Activated naive CD8-positive, alpha-beta T cell treated with anti-CD3 and anti-CD28 coated beads, Interleukin-2, amount 50 U/mL, for 16 hours (primary cell): ENCODE measurements at places on chromosomes 5 and 9.

DNA sequence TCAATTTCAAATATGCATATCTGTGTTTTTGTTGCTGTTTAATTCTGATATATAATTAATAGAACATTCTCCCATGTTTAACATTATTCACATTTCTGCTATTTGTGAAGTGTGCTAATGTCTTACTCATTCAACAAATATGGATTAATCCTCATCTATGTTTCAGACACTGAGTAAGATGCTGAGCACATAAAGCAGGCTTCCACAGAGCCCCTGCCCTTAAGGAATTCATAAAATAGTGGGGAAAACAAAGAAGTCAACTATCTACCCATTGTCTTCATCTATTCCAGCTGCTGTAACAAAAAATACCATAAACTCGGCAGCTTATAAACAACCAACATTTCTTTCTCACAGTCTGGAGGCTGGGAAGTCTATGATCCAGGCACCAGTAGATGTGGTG is 333.3 kb downstream of the SEMA5A start:
- no peak for DNase-seq

DNA sequence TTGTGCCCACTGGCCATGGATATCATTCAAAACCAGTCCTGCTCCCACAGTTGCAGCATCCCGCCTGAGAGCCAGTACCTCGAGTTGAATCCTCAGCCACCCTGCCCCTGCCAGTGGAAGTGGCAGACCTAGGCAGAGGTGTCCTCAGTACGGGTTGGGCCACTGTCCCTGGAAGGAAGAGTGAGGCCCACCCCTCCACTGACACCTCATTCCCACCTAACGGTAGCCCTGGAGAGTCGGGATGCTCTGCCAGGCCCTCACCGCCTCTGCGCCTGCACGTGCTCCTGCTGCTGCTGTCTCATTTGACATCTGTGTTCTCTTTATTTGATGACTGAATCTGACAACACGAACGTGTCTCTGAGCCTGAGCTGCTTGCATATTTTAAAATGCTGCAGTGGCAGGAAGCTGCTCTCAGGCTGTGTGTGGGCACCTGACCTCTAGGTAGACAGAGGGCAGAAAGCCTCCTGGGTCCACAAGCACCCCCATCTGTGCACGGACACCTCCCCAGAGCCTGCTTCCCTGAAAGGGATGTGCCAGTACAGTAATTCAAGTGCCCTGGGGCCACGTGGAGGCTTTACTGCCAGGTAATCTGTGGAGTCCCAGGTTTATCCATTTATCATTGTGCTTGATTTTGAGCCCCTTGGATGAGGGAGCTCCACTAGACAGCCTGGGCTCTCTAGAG is 194.7 kb downstream of the CACNA1B start:
- DNase-seq: no peak

GRCh38 chr9:134955801-134956200 is 38.1 kb upstream of the FCN1 start:
- DNase-seq: no peak

DNA sequence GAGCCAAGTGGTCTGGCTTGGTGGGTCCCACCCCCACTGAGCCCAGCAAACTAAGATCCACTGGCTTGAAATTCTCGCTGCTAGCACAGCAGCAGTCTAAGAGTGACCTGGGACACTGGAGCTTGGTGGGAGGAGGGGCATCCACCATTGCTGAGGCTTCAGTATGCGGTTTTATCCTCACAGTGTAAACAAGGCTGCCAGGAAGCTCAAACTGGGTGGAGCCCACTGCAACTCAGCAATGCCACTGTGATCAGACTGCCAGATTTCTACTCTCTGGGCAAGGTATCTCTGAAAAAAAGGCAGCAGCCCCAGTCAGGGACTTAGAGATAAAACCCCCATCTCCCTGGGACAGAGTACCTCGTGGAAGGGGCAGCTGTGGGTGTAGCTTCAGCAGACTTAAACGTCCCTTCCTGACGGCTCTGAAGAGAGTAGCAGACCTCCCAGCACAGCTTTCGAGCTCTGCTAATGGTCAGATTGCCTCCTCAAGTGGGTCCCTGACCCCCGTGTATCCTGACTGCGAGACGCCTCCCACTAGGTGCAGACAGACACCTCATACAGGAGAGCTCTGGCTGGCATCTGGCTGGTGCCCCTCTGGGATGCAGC is 18.2 kb upstream of the STK32A start:
- no peak for DNase-seq

DNA sequence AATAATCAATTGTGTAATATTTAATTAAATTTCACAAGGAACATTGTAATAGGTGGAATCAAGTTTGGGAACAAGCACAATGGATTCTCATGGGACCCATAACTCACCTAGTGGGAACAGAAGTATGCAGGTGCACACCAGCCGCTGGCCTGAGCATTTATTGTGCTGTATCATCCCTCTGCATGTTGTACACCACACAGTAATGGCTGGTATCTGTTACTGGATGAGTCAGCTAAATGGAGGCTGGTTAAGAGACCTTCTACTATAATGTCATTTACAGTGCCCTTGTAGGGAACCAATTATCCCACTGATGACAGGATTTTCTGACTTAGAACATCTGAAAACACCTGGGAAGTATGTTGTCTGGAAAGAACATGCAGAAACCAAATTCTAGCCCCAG is 3.2 kb upstream of the MAP3K1 start:
- DNase-seq: no peak

DNA sequence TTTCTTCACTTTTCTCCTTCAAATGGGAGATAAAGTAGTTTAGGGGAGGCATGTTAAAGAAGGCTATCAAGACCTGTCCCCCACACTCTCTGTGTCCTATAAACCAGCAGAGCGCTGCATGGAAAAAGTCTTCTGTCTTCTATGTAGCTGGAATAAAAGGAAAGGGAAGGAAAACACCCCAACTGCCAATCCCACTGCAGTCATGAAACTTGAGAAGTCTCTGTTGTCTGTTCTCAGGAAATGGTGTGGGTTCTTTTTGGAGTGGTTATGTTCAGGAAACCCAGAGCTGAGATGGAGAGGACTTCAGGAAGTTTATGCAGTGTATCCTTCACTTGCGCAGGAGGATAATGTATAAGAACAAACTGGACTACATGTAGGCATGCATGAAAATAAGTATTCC is 274.3 kb downstream of the GAS1 start:
- no peak for DNase-seq

- no peak for DNase-seq
Observed at GRCh38 chr5:39579750-39580149, 155.0 kb upstream of the DAB2 start.

DNA sequence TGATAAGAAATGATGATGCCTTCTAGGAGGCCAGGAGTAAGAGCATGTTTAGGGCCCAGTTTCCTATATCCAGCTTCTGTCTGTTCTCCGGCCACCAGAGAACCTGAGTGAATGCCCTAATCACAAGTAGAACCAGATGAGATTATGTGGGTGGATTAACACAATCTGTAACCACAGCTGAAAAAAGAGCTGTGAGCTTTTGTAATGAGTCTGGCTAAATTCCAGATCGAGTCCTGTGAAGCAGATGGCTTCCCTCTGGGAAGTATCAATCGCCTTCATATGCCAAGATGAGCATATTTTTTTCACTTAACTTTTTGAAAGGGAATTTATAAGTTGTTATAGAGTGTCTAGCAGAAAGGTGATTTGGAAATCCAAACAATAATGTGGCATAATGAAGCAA is 99.8 kb downstream of the NNT start:
- DNase-seq: no peak

DNA sequence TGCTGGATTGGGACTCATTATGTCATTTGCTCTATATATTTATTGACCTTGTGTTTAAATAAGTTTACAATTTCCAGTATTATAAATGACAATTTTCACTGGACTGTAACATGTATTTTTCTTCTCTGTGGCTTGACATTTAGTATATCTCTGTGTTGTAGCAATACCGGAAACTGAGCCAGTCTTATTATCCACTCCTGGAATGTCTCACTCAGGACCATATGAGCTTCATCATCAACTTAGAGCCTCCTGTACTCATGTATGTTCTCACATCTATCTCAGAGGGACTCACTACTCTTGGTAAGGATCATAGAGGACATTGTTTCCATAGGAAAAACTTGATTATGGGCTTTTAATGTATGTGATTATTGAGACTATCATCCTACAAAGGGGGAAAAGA is 66.5 kb upstream of the TLX3 start:
- DNase-seq: no peak

DNA sequence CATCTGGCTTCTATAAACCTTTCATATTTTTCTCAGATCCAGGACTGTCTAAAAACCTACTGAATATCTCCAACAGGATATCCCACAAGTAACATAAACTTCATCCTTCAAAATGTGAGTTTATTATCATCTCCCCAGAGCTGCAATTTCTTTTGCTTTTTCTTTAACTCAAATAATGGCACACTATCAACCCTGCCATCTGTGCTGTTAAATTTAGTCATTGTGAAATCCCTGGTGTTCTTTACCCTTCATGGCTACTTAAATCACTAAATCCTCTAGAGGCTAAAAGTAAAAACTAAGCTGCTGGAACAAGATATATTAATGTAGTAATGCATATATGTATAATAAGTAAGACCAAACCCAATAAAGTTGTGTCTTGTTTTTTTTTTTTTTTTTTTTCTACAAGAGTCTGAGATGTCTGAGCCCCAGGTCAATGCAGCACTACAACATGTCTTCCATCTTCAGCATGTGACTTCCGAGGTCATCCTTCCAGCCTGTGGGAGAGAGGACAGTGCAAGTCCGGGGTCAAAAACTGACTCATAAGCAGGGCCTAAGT is 362.9 kb downstream of the ADGRV1 start:
- DNase-seq: no peak

- no peak for DNase-seq
Observed at GRCh38 chr5:131525805-131526204, 109.2 kb downstream of the RAPGEF6 start.

- DNase-seq: no peak
Observed at GRCh38 chr5:2142456-2142954, 259.8 kb upstream of the IRX4 start.

GRCh38 chr5:105670596-105670995 is 2000.1 kb downstream of the EFNA5 start:
- DNase-seq: no peak

DNA sequence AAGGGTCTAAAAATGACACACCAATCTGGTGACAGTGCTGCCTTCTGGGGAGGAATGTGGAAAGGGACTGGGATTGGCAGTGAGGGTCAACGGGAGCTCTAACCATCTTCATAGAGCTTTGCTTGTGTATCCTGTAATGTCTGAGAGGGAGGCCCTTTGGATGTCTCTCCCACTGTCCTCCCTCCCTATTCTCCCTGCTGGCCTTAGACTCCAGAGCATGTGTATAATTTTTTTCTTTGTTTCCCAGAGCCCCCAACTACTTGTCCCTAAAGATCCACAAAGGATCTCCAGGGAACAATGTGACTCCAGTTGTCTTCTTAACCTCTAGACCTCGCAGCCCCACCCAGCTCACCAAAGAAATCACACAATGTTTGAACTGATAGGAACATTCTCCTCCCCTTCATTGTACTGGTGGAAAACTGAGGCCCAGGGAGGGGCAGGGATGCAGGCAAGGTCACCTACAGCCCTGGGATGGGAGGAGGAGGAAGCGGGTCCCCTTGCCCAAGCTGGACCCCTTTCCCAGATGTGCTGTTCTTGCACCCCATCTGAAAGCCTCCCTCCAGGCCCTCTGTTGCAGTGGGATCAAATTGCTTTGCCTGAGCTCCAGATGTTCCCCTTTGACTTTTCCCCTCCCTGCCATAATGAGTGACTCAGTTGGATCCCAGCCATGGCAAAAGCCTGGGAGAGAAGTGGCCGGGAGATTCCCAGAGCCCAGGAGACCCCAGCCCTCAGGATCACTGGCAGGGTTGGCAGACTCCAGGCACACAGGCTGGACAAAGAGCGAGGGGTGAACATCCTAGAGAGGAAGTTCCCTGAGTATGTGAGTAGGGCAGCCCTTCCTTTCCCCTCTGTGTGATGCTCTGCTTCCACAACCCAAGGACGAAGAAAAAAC is 21.8 kb downstream of the SPARC start:
- DNase-seq: no peak

DNA sequence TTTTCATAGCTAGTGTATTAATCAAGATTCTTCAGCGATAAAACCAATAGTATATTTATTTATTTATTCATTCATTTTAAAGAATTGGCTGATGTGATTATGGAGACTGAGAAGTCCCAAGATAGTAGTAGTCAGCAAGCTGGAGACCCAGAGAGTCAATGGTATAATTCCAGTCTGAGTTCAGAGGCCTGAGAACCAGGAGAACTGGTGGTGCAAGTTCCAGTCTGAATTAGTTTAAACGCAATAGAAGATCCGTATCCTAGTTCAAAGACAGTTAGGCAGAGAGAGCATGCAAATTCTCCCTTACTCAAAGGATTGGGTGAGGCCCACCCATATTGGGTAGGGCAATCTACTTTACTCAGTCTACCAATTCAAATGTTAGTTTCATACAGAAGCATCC is 364.2 kb upstream of the RPS23 start:
- DNase-seq: no peak

- no peak for DNase-seq
Observed at GRCh38 chr5:170105642-170106611, at the start of gene FOXI1. Gene FOXI1 (plus strand): TSS chr5:170105897. CDS start chr5:170105958, 61 bp downstream.

DNA sequence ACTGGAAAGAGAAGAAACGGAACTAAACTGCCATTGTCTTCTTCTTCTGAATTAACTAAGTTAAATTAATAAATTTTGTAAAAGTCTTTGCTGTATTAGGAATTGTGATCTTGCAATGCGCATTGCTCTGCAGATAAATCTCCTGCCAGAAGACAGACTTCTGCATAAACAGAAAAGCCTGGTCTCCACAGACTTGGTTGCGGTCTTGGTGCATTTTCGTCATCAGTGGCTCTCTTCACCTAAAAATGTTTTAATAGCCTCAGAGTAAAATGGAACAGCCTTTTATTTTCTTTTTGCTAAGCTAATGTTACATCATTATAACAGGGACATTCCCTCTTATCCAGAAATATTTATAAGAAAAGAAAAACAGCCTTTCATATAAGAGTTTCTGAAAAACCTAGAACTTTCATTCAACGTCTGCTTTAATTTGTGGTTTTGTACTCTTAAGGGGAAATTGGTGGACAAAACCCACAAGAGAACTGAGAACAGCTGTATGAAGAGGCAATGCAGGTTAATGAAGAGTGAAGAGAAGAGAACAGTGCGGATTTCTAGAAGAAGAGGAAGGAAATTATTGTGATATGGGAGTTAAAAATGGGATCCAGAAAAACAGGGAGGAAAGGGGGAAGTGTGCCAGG is 10.1 kb downstream of the IFNA5 start:
- no peak for DNase-seq

DNA sequence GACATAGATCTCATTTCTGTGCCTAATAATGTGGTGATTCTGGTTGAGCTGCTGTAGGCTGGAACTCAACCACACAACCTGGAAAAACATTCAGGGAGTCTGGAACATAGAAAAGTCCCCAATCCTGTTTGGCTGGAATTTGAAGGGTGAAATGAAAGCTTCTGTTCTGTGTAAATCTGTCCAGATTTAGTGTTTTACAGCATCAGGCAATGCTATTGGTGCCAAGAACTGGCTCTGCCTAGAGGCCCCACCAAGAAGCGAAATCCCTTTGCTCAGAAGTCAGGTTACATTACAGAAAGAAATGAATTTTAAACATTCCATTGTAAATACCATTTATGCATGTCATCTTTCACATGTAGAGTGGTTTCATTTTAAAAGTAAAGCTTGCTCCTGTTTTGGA is 56.3 kb downstream of the TMEM174 start:
- DNase-seq: no peak
